Activated T-helper 1 cell treated with anti-CD3 and anti-CD28 coated beads, Interleukin-12 subunit alpha, Interleukin-12 subunit beta, Interleukin-2, Interleukin-4 antibody, amounts not matched to agents 30 ng/mL and 10 ng/mL and 1 ng/mL, durations not matched to agents 14 hours and 24 hours and 36 hours (primary cell): ENCODE measurements at places on chromosomes 6 and 20.

DNA sequence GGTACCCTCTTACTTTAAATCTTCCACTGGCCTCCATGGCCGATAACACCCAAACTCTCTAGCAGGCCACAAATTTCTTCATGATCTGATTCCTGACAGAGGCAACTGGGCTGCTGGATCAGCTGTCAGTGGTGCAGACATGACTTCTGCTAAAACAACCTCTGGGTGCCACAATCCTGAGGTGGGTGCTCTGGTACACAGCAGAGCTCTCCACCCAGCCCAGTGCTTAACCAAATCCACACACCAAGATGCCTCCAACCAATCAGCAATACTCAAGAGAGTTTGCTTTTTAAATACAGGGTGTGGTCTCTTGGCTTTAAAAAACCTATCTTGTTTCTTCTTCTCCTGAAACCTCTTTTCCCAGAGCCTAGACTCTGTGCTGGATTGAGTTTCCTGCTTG lies 126.6 kb upstream of the SPACA1 start:
- H3K27me3 ChIP-seq = peaks cover 26% of the 10 kb centered on the region
- H3K27ac ChIP-seq = no peak overlapping the region
- no peak for DNase-seq
- H3K36me3 ChIP-seq = no peaks in the 10 kb centered on the region

DNA sequence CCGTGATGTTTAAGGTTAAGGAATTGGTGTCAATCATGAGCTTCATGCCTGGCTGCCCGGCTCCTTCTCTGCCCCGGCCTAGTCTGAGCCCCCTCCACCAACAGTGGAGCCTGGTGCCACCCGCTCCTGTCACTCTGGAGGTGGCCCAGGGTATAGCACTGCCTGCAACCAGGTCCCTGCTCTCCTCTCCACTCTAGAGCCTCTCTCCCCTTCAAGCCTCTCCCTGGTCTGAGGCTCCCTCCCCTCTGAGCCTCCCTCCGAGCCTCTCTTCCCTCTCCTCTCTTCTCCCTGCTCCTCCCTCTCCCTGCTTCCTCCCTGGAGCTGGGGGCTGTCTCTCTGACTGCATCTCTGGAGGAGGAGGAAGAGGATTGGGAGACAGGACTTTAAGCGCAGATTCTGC lies 31.3 kb upstream of the MRGBP start:
- no peak overlapping the region for H3K4me3 ChIP-seq
- no peak for DNase-seq
- H3K36me3 ChIP-seq = no peaks in the 10 kb centered on the region
- no peak overlapping the region for H3K27ac ChIP-seq
- peaks cover 2% of the 10 kb centered on the region for H3K27me3 ChIP-seq
- H3K4me1 ChIP-seq = no peaks in the 10 kb centered on the region

GRCh38 chr6:54262971-54263370 lies 45.3 kb upstream of the TINAG start:
- no peaks in the 10 kb centered on the region for H3K27me3 ChIP-seq
- no peak overlapping the region for H3K27ac ChIP-seq
- no peaks in the 10 kb centered on the region for H3K36me3 ChIP-seq
- DNase-seq = no peak
- H3K4me1 ChIP-seq = no peaks in the 10 kb centered on the region

GRCh38 chr6:161437851-161438250 lies 164.0 kb upstream of the AGPAT4 start:
- no peaks in the 10 kb centered on the region for H3K36me3 ChIP-seq
- no peaks in the 10 kb centered on the region for H3K27me3 ChIP-seq
- H3K4me3 ChIP-seq = no peak overlapping the region
- DNase-seq = no peak
- no peaks in the 10 kb centered on the region for H3K4me1 ChIP-seq
- no peak overlapping the region for H3K27ac ChIP-seq
